Activated naive CD8-positive, alpha-beta T cell treated with anti-CD3 and anti-CD28 coated beads for 36 hours (primary cell): ENCODE measurements at places on chromosomes 16 and 17.

- no peak for DNase-seq
These were observed 8.2 kb upstream of the PVALEF start for GRCh38 chr17:81156866-81157805.

- no peak for DNase-seq
These were observed 14.4 kb upstream of the ATP2A3 start for GRCh38 chr17:3978421-3979289.

GRCh38 chr17:75006653-75007052 is 5.8 kb upstream of the MRPL58 start:
- DNase-seq: no peak

- DNase-seq: no peak
These were observed 12.2 kb downstream of the PIK3R5 start for GRCh38 chr17:8953156-8953885.

GRCh38 chr16:12120217-12120981 is 143.9 kb downstream of the SNX29 start:
- DNase-seq: no peak

DNA sequence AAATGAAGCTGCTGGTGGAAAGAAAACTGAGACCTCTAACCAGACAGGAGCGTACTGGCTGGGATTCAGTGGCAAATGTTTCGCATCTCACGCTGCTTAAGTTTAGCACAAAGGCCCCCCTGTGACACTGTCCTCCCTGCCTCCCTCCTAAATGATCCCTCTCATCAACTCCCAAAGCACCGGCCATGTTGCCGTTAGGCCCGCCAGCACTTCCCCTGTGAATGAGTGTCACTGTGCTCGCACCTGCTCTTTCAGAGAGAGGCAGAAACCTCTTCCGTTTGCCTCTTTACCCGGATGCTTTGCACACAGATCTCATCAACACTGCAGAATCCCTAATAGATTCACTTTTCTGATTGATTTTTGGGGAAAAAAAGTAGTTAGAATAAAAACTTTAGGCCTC is 26.5 kb downstream of the MBTPS1 start:
- DNase-seq: no peak

DNA sequence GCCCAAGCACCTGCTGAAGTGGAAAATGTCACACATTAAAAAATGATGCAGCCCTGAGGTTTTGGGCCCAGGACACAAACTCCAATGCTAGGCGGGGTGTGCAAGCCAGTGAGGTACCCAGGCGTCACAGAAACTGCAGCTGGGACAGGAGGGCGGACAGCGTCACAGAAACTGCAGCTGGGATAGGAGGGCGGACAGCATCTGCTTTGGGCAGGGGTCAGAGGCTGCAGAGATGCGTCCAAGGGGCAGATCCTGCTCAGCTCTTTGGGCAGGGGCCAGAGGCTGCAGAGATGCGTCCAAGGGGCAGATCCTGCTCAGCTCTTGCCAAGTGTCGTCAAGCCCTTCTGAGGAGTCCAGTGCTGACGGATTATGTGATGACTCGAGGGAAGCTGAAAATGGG is 43.9 kb upstream of the RCVRN start:
- no peak for DNase-seq

GRCh38 chr17:72692676-72693075 is 399.8 kb downstream of the SLC39A11 start:
- DNase-seq: no peak

DNA sequence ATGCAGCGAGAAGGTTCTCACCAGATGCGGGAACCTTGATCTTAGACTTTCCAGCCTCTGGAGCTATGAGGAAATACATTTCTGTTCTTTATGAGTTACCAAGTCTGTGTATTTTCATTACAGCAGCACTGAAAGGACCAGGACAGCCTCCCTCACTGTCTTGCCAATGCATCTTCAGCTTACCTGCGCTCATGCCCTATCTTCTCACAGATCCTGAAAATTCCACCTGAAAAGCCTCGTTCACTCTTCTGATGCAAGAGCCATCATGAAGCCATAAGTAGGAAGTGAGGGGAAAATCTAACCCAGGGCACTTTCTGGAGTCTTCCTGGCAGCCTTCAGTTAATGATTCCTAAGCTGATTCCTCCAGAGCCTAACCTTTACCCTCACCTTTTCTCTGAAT is 194.0 kb downstream of the SALL1 start:
- DNase-seq: no peak

DNA sequence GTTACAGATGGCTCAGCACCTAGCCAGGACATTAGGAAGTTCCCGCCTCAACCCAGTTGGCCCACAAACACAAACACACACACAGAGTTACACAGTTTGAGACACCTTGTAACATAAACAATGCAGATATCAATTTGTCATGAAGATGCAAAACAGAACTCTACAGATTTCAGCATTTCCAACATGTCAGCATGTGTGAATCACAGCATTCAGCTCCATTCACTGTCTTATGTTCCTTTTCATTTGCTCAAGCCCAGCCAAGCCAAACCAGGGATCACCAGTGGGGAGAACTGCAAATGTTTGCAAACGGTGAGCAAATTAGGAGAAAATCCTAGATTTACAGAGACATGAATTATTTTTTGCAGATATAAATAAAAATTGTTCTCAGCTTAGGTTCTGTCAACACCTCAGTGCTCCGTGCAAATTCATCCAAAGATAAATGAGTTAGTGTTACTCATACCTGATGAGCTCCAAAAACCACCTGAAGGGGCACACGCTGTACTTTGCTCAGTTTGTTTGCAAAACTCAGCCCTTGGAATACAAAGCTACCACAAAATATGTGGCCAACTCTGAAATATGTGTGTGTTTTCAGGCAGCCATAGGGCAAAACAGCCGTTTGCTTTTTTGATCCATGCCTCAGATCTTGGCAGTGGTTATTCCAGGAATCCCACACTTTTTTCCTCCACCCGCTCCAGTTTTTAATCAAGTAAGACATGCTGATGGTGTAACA is 16.3 kb upstream of the COX10 start:
- DNase-seq: no peak
